ENCODE measurements at places on chromosomes 16 and 17. TPM values are rescaled to one million over a fixed set of nuclear protein-coding genes. Genes with fewer than 3 reads are reported as not detected.

GRCh38 chr17:1785930-1786329, 24.1 kb downstream of the SERPINF1 start:
- no peak for DNase-seq

GRCh38 chr17:10661437-10661836, 4.3 kb upstream of the MYH3 start:
- no peak for DNase-seq

GRCh38 chr17:15446036-15446435, 21.4 kb downstream of the CDRT4 start:
- no peak for DNase-seq

GRCh38 chr16:22634954-22635353, 124.3 kb downstream of the NPIPB5 start:
- no peak for DNase-seq

- no peak for DNase-seq
Measured at GRCh38 chr17:279331-279730, 73.3 kb downstream of the RPH3AL start.

- DNase-seq = peak; percentile 51
Measured at GRCh38 chr16:66081775-66082366, 284.6 kb upstream of the CDH5 start.

DNA sequence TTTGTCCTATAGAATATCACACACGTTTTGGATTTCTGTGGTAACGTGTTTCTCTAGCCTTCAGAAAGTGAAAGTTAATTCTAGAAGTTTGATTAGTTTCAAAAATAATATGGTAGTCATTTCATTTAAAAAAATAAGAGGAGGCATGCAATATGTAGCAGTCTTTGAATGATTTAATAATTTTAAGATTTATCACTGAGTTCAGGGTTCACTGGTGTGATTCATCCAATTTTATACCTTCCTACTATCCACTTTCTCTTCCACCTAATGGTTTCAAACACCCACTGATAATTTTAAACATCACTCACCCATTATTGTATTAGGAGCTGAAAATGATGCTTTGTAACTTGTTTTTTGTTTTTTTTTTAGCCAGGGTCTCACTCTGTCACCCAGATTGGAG, 42.3 kb downstream of the CMC2 start:
- DNase-seq = no peak

- no peak for DNase-seq
Measured at GRCh38 chr17:51398128-51398525, 137.8 kb downstream of the UTP18 start.

GRCh38 chr16:89491238-89491869, 993 bp upstream of the ANKRD11 start:
- DNase-seq = no peak

DNA sequence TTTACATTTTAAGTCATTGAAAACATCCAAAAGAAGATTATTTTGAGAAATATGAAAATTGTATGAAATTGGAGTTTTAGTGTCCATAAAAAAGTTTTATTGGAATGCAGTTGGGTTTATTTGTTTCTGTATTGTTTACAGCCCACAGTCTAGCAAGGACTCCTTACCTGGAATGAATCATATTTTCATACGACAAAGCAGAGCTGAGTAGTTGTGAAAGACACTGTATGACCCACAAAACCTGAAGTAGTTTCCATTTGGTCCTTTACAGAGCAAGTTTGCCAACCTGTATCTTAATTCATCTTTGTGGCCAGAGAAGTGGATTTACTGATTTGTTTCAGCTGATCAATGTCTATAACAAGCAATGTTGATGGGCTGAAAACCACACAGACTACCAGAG, 10.3 kb downstream of the CCL18 start:
- DNase-seq = no peak

DNA sequence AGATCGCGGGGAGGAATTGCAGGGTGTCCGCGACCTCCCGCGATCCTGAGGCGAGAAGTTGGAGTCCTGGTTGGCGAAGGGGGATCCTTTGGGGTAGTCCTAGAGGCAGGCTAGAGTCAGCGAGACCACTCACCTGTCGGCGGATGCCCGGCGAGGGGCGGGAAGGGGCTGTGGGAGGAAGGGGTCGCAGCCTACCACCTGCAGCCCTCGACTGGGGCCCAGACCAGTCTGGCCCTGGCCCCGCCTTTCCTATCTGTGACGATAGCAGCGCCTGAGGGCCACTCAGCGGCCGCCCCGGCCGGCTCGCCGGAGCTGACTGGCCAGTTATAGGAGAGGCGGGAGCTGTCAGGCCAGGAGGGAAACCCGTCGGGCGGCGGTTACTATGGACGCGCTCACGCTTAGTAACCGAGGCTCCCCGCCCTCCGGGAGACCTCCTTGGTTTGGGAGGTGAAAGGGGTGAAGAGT, at the start of gene TEKT3:
Gene TEKT3 (minus strand): TSS at position 213 of the 465 bp plus-strand sequence. CDS start 10,012 bp downstream, outside the sequence.
- DNase-seq = peak; percentile 78

GRCh38 chr16:84294531-84295142, at the start of gene WFDC1:
WFDC1 (plus strand) TSS chr16:84294878; CDS start chr16:84294972, 94 bp downstream.
- peak; percentile 69 for DNase-seq

DNA sequence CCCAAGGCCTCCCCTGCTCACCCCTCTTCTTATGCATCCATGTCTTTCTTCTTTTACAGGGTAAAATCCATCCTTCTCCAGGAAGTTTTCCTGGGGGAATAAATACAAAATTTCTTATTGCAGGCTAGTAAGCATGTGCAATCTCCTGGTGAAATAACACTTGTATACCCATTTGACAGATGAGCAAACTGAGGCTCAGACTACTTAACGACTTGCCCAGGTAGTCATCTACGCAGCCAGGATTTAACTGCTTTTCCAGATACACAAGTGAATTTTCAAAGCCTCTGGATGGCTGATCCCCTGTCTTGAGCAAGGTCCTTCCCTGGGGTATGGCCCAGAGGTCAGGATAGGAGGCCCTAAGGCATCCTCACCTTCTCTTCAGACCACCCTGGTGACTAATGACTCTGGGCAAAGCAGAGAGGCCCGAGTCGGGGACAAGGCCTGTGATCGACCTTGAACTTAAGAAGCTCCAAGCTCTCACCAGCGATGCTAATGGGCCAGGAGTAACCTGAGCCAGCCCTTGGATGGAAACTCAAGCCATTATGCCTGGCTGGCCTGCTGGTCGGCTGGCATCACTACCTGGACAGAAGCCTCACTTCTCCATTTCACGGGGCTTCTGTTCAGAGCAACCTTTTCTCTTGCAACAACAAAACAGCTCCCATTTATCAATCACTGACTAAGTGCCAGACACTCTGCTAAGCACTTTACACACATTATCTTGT, 33.1 kb downstream of the ZNF423 start:
- DNase-seq = no peak

GRCh38 chr17:7478276-7479212, 887 bp downstream of the ZBTB4 start:
- peak; percentile 44 for DNase-seq

GRCh38 chr17:72717676-72718075, 374.8 kb downstream of the SLC39A11 start:
- no peak for DNase-seq

DNA sequence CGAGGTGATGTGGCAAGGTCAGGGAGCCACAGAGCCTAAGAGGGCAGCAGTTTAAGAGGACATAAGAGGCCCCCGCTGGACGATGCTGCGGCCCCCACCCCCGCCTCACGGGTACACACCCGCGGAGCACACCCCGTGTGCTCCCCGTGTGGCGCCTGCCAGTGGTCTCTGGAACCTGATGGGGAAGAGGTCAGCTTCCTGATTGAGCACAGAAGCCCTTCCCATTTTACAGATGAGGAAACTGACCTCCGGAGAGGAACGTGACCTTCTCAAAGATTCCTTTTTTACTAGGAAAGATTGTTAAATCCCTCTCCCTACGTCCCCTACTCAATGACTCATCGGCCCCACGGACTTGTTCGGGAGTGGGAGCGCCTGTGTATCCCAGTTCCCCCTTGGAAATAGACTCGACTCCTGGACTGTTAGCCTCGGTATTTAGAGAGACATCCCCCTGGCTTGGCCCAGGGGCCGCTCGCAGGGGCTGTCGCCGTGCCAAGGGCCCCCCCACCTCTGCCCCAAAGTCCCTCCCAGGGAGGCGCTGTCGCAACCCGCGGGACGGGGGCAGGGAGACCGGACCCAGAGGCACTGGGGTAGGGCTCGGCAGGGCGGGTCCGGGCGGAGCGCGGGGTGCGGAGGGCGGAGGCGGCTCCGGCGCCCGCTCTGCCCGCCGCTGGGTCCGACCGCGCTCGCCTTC, at the start of gene ABCC3:
Gene ABCC3 (plus strand): TSS at position 658 of the 691 bp plus-strand sequence. CDS start 56 bp downstream, outside the sequence.
- peak; percentile 66 for DNase-seq

- no peak for DNase-seq
Measured at GRCh38 chr16:17237350-17237944, 233.3 kb downstream of the XYLT1 start.

DNA sequence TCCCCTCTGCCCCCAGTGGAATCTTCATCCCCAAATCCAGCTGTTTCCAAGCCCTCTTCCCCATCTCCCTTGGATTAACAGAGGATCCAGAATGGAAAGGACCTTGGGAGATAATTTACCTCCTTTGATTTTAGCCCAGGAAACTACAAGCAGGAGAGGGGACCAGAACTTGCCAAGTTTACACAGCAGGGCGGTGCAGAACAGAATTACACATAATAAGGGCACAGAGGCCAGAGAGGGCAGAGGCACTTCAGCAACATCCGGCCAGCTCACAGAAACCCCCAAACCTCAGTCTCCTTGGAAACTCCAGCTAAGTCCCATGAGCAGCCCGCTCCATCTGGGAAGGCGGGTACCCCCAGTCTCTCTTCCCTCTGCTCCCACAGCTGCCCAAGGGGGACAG, 27.2 kb downstream of the PEMT start:
- DNase-seq = no peak

GRCh38 chr17:45740553-45741330, 43.4 kb upstream of the CRHR1 start:
- no peak for DNase-seq

GRCh38 chr16:56874800-56875199, 9.8 kb downstream of the SLC12A3 start:
- no peak for DNase-seq

- no peak for DNase-seq
Measured at GRCh38 chr17:82977606-82978005, 101.8 kb upstream of the METRNL start.

The PLA2G10 gene
- total RNA-seq = not detected

The GRIN2A gene
- not detected for total RNA-seq

The MYO15A gene
- not detected for total RNA-seq

The FNDC8 gene
- not detected for total RNA-seq

The MAF gene
- total RNA-seq = 13.8 TPM

The NLRC5 gene
- total RNA-seq = 29.4 TPM

The MYH13 gene
- not detected for total RNA-seq

The KRT15 gene
- total RNA-seq = 3.9 TPM

The PRR35 gene
- not detected for total RNA-seq

The TMEM100 gene
- 2.6 TPM for total RNA-seq

The KRT33A gene
- total RNA-seq = not detected

The TRAP1 gene
- total RNA-seq = 54.2 TPM
